Stimulated activated CD4-positive, alpha-beta T cell treated with anti-CD3 and anti-CD28 coated beads, TNF-alpha, amount 100 ng/mL, for 4 hours (primary cell): ENCODE measurements at places on chromosomes 5 and 9.

DNA sequence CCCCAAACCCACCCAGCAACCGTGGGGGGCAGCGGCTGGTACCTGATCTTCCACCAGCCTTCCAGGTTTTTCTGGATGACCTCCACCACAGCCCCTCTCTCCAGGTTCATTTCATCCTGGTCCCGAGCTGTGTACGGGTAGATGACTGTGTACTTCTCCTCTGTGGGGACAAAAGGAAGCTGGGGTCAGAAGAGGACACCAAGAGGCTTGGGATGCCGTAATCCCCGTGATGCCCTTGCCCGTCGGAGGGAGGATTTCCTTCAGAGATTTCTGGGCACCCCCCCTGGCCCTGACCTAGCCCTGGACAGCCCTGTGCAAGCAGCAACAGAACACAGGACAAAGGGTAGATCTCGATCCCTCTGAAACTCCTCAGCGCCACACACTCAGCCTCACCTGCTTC, 70.3 kb upstream of the UBTD2 start:
- DNase-seq: no peak

GRCh38 chr5:143886096-143886495, 74.1 kb downstream of the HMHB1 start:
- no peak for DNase-seq

GRCh38 chr9:108748776-108749175, 107.0 kb downstream of the ACTL7B start:
- DNase-seq: no peak

GRCh38 chr5:122314036-122314435, 2.0 kb downstream of the SNCAIP start:
- no peak for DNase-seq
